ENCODE measurements at places on chromosomes 3 and 15.

DNA sequence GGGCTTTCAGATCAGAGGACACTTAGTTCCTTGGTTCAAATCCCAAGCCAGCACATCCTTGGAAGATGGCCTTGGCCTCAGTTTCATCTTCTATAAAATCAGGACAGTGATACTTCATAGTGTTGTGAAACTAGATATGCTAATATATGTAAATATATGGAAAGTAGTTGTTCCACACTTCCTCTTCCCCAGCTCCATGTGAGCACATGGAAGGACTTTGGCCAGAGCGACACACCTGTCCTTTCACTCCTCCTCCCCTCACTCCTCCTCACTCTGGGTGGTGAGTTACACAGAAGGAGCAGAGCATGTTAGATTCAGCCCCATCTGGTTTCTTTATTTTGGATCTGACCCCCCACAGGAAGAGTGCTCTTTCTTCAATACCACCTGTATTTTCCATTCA is 65.2 kb downstream of the MTHFS start:
- no peak for ATAC-seq

- ATAC-seq = no peak
Measured at GRCh38 chr15:51558411-51558810, 64.2 kb downstream of the DMXL2 start.

DNA sequence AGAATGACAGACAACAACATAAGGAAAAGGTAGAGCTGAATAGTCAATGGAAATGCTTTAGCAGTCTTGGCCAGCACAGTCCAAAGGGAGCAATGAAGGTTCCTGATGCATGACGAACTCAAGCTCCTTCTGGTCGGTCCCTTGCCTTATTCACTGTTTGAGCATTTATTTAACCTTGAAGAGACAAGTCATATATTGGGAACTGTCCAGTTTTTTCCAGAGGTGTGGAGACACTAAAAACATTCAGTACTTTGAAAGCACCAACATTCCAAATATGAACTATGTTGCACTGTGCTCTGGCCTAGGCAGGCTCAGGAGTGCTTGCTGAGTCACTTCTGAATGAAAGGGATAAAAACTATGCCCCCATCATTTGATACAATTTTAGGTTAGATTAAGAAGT is 384.8 kb downstream of the MECOM start:
- no peak for ATAC-seq

GRCh38 chr3:83003917-83004316 is 1242.5 kb upstream of the GBE1 start:
- no peak for ATAC-seq

GRCh38 chr3:140905559-140905958 is 36.1 kb upstream of the SLC25A36 start:
- no peak for ATAC-seq

DNA sequence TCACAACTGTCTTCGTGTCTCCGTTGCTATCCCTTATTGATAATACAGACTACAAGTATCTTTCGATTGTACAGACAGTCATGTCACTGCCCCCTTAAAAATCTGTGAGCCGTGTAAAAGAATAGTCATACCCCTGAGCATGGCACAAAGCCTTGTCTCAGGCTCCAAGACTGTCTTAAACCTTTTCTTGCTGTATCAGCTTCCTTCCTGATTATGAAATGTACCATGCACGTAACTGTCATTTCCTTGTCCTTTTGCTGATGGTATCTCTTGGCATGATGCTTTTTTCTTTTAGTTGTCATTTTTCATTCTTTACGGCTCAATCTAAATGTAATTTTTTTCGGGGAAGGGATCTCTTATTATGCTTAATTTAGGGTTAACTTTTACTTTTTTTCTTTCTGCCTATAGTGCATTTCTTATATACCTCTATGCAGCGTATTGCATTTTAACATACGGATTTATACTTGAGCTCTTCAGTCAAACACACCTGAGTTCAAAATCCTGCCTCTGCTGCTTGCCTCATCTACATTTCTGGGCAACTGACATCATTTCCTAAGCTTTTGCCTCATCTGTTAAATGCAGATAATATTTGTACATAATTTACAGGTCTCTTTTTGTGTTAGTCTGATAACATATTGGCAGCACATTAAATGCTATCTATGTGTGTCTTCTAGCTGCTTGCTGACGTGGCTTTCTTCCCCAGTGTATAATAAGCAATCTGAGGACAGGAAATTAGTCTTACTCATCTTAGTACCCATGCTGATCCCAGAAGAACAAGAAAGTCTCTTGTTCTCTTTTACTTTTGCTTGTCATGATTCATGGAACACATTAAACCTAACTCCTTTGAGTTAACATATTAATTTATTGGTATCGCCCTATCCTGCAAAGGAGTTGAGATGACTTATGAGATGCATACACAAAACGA is 57.3 kb downstream of the ROBO2 start:
- no peak for ATAC-seq

DNA sequence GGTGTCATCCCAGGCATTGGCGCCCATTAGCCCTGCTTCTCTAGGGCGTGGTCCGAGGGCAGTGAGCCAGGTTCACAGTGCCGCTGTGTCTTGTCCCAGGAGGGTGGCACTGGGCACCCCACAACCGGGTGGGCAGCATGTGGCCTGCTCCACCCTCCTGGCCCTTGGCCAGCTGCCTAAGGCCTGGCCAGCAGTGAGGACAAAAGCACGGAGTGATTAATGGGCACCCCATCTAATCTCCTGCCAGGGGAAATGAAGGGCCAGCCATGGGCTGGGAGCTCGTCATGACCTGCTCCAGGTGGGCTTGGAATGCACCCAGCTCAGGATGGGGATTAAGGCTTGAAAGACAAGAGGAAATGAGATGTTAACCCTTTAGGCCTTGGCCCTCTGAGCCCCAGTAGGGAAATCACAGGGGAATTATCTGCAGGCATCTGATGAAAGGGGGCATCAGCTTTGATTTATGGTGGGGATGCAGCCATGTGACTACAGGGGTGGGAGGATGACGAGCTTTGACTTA is 5.2 kb downstream of the THSD4 start:
- no peak for ATAC-seq

DNA sequence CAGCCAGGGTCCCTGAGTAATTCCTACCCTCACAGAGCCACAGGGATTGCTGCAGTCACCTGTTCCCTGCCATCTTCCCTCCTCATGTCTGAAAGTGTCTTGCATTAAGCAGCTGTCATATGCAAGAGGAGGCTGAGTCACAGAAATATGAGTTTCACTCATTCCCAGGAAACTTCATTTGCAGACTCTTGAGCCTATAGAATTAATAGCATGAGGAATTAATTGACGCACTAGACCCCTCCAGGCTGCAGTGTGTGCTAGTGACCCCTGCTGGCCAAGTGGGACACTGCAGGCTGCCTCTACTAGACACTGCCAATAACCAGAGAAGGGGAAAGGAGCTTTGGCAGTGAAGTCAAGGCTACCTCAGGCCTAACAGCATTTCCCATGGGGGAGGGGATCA is 50.6 kb upstream of the SLC6A1 start:
- ATAC-seq = no peak

DNA sequence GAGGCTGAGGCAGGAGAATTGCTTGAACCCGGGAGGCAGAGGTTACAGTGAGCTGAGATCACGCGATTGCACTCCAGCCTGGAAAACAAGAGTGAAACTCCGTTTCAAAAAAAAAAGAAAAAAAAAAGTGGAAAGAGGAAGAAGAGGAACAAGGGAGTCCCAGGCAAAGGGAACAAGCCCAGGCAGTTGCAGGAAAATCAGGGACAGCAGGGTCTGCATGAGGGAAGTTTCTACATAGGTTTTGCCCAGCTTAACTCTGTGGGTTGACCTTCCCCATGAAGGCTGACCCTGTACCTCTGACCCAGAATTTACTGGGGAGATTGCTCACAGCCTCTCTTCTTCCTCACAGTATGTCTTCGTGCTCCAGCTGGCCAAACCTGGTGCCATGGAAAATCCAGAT is 12.3 kb downstream of the RBP1 start:
- no peak for ATAC-seq

DNA sequence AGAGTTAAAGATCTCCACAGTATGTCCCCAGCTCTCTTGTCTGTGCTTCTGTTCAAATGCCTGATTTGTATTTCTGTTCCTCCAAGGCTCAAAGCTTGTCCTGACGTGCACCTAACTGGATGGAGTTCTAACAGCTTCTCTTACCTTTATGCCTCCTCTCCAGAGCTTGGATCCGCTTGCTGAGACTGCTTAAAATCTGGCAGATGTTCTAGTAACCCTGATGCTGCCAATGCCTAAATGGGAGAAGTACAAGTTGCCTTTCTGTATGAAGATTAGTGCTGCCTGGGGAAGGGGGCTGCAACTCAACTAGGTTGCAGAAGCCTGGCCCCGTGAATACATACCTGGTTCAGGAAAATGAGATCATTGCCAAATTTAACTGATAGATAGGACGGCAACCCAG is 354.5 kb upstream of the KCNMB2 start:
- ATAC-seq = peak; percentile 49

GRCh38 chr3:146953511-146953981 is 348.4 kb upstream of the PLSCR5 start:
- peak; percentile 24 for ATAC-seq

Measured in SK-N-SH treated with all-trans-retinoic acid at 6 μM for 48 hours (cell line).